ENCODE measurements at places on chromosomes 7 and 10.

GRCh38 chr7:5701085-5701914 is 80.2 kb downstream of the RNF216 start:
- no peak for DNase-seq

- DNase-seq, result no peak
Measured at GRCh38 chr7:977326-978048, 2.1 kb upstream of the COX19 start.

DNA sequence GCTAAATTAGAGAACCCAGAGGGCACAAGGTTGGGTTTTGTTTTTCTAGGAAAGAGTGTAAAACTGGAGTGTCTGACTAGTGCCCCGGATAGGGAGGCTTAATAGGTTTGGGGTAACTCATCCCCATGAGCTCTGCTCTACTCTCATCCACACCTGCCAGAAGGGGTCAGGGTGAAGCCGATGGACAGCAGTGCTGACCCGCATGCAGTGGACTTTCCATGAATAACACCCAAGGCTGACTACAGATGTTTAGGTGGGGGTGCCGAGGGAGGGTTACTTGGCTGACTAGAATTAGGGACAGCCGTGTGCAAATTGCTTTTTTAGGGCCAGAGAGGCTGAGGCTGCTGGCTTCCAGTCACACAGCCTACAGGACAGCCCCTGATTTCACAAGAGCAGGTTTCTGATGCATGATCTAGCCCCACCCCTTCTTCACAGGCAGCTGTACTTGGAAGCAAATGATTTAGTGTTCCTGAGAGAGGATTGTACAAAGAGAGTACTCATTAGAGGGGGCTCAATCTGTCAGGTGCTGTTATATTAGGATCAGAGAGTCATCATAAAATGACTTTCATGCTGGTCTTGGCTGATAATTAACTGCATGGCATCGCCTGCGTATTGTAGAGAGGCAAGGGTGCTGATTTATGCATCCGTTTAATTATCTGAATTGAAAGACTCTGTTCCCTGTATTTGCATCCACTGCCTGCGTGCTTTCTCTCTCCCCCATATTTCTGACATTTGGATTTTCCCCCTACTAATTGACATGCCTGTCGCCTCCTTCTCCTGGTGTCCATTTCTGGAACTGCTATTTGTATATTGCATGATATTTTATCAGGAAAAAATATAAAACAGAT is 9.5 kb downstream of the INHBA start:
- no peak for DNase-seq

- no peak for DNase-seq
Measured at GRCh38 chr7:64874114-64874513, 29.0 kb upstream of the ZNF273 start.
